ENCODE measurements at places on chromosomes 7 and 10.

GRCh38 chr10:132292287-132293200, 15.2 kb downstream of the STK32C start:
- DNase-seq, result no peak

DNA sequence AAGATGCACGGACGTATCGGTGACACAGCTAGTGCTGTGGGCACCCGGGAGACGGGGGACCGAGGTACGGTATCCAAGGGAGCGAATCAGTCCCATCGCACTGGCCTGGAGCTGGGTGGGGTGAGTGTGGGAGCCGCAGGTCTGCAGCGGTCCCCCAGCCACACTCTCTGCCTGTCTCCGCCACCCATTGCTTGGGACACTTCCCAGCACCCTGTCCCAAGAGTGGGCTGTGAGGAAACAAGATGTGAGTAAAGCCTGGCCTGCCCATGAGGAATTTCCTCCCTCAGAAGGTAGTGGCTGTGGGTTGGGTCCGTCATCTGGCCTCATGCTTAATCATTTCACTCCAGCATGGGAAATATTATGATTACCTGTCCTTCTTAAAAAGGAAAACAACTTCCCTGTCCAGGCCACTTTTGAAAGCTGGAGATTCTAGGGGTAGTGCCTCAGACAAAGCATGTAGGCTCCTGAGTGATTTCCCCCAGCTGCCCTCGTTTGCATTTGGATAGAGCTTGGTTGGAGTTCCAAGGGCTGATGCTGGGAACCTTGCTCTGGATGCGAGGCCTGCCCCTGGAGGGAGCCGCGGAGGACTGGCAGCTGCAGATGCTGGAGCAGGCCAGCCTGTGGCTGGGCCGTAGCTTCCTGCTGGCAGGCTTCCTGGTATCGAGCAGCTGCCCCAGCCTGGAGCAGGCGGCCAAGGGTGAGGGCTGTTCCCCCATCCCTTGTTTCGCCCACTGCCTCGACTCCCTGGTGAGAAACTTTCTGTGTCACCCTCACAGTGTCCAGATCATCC, 6.2 kb upstream of the ACTR3C start:
- DNase-seq, result no peak

GRCh38 chr10:89648074-89648473, 3.0 kb upstream of the PANK1 start:
- DNase-seq, result no peak

DNA sequence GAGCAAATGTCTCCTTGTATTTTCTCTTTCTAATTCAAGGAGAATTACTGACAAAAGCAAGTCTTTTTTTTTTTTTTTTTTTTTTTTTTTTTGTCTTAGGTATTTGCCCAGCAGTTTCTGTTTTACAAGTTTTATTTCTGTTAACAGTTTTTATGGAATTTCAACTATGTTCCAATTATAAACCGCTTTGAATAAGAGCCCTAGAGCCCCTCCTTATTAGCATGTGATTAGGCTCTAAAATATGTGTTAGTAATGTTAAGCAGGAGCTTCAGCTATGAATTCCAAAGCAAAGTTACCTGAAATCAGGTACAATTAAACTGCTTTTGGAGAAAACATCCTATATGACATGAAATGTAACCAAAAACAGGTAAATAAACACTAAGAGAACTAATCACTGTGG, 997.0 kb upstream of the POT1 start:
- no peak for DNase-seq

DNA sequence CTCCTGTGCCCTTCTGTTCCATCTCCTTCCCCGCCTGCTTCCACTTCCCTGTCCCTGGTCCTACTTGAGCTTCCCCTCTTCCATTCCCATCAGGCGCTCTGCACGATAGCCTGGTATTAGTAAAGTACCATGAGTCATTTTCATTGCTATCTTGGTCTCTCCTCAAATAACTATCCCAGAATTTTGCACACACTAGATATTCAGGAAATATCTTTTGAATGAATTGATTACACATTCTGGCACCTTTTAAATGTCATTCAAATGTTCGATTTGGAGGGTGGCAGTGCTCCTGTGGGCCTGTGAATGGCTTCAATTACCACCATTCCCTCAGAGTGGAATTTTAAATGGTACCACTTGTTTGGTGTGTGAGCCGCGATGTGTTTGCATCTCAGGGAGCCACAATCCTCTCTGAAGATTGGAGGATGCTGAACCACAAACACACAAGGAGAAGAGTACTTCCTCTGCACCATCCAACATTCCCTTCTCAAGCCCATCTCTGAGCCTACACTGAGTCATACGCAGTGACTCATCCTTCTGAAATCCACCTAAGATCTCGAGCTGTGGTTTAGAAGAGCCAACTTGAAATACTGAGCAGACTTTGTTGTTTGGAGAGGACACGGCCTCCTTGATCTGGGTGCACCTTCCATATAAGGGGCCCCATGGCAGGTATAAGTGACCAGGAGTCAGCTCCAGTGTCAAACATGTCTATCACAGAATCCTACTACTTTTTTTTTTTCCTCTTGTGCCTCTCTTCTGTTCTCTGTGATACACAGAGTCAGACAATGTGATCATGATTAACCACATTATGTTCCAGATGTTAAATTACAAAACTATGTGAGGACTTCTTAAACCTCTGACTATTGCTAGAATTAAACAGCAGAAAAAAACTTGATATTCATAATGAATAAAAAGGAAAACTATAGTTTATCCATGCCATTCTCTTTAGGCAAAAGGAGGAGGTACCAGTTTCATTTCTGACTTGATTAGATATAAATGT, 81.9 kb downstream of the BMPER start:
- no peak for DNase-seq

GRCh38 chr7:128827971-128828711, 2.1 kb upstream of the FLNC start:
- DNase-seq, result no peak

DNA sequence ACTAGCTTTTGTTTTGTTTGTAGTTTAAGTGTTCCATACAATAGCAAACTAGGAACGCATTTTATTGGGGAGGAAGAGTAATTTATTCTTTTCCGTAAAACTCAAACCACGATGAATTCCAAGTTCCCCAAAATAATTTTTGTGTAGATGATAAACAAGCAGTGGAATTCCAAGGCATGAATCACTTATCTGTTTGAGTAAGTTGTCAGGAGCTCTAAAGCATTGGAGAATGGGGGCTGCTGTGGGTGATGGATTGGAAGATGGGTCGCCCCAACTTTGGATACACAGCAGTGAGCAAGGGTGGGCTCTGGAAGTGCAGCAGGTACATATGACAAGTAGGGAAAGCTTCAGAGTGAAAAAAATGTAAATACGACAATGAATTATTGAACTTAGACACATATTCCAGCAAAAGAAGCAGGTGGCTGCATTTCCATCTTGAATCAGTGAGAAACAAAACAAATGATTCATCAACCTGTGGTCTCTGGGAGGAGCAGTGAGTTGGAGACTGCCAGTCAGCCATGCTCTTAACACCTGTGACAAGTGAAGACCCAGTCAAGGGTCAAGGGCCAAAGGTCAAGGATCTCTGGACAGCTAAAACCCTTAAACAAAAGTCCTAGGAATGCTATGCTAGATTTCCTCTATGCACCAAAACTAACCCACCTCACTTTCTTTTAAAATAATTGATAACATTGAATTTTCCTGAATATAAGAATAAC, 34.2 kb upstream of the ADRB1 start:
- no peak for DNase-seq

DNA sequence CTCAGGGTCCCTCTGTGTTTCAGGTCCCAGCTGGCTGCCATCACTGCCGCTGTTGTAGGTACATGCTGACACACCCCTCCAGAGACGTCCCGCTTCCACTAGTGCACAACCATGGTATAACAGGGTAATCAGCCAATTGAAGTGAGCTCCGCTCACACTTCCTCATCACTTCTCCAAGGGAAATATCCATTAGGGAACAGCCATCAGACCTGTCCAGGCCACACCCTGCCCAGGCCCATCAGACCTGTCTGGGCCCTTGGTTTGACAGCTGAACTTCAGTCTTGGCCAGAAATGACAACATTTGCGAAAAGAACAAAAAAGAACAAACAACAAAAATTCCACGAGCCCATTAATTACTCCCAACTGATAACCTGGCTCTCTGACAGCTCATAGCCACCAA, 11.0 kb upstream of the MYH16 start:
- DNase-seq, result no peak

- DNase-seq, result no peak
These were observed 16.4 kb downstream of the TNRC18 start for GRCh38 chr7:5406957-5407945.

GRCh38 chr10:35462491-35462934, 126.2 kb downstream of the CCNY start:
- DNase-seq, result no peak

GRCh38 chr10:13728898-13729535, 142.3 kb downstream of the PRPF18 start:
- DNase-seq, result no peak

DNA sequence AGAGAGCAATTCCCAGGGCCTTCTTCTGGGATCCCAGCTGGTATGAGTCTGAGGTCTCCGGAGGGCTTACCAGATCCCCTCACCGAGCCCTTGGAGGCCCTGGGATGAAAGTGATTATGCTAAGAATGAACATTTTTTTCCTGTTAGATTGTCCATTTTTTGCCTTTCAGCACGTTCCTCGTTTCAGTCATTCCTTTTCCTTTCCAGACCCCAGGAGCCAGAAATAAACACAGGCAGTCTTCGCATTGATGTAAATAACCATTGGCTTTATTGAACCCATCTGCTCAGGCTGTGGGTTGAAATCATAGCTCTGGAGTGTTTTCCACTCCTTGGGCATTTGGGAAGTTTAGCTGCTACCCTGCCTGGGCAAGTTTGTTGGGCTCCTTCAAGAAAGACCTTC, 320.9 kb upstream of the AUTS2 start:
- DNase-seq, result no peak

GRCh38 chr10:7819121-7819460, 786 bp downstream of the TAF3 start:
- DNase-seq, result peak; percentile 57

Data from activated CD4-positive, alpha-beta T cell treated with anti-CD3 and anti-CD28 coated beads for 36 hours (primary cell).